ENCODE measurements at places on chromosomes 1 and 21.

- no peak for DNase-seq
Observed at GRCh38 chr1:234554218-234554697, 55.7 kb downstream of the IRF2BP2 start.

GRCh38 chr1:171902527-171902926 lies 61.2 kb downstream of the DNM3 start:
- no peak for DNase-seq

DNA sequence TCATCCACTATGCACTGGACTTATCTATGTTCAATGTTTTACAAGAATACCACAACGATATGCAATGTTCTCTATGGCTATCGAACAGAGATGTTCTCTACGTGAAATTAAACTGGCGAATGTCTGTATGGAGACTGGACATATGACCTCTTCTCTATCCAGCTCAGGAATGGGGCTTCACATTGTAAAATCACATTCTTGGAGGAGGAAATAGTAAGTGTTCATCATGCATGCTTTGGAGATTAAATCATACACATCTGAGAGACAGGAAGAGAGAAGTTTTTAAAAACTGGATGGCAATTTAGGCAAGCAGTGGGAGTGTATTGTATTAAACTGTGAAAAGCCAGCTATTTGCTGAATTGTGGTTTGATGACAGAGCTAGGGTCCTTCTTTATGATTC lies 47.9 kb upstream of the RGL1 start:
- DNase-seq: no peak

GRCh38 chr1:191709215-191709614 lies 449.0 kb upstream of the RGS18 start:
- DNase-seq: no peak

- DNase-seq: no peak
Observed at GRCh38 chr1:15902882-15903281, 55.4 kb downstream of the SPEN start.

DNA sequence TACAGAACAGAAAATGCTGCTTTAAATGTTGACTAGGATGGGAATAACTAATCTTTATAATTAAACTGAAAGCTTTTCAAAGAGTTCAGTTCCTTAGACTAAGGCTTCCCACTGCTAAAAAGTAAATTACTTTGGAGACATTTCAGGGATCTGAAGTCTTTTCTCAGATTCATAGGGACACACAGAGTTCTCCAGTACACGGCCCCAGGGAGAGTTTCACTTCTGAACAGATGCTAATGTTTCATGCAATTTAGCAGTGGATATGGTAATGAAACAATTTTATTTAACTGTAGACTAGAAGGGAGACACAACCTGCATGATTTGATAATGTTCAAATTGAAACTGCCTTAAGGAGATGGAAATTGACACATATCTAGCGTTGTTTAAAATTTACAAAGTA lies 1282.6 kb downstream of the NCAM2 start:
- DNase-seq: no peak

- DNase-seq: no peak
Observed at GRCh38 chr21:33458861-33459260, 20.9 kb downstream of the TMEM50B start.

DNA sequence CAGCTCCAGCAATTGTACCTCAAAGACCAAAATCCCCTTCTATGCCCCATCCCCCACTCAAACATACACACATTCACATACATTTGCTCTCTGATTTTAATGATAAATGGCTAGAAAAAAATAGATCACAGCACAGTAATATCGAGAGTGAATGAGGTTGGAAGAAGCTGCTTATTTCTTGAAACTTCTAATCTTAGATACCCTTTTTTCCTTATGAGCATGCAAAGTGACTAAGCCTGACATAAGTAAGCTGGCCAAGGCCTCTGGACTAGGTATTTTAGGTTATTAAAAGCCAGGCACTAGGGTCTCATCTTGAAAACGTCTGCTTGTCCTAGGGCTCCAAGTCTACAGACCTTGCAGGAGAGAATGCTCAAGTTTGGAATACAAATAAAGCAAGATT lies 133.6 kb downstream of the TGFBR3 start:
- DNase-seq: no peak

DNA sequence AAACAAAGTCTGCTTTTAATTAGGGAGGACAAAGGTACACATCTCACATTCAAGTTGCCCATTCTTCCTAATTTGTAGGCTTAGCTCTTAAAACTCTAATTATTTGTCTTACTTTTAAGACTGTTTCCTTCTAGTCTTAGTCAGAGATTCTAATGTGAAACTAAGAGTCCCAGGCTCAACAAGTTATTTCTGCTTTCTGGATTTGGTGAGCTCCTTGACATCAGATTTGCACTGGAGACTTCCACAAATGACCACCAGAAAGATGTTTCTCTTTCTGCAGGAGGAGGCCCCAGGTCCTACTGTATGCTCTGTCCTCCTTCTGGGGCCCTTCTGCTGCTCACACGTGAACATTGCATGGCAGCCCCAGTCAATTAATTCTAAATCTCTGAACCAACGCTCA lies 194.2 kb upstream of the JUN start:
- no peak for DNase-seq
